ENCODE measurements at places on chromosomes 11 and 22.

GRCh38 chr22:37345863-37346504, 63.7 kb downstream of the CYTH4 start:
- DNase-seq, result no peak

GRCh38 chr11:36123336-36124101, 165.7 kb downstream of the COMMD9 start:
- DNase-seq, result peak; percentile 20

DNA sequence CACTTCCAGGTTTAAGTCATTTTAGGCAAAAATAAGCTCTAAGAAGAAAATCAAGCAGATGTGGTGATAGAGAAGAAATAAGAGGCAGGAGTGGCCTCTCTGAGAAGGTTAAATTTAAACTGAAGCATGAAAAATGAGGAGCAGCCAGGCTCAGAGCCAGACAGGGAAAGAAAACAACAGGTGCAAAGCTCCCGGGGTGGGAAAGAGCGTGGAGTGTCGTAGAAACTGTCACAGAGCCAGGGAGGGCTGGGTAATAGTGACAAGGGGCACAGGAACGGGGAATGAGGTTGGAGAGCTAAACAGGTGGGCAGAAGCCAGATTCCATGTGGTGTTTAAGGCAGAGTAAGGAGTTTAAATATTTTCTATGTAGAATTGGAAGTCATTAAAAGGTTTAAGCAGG, 132.1 kb upstream of the BLID start:
- no peak for DNase-seq

- DNase-seq, result peak; percentile 65
Observed at GRCh38 chr22:41799486-41800347, 762 bp upstream of the CCDC134 start.

DNA sequence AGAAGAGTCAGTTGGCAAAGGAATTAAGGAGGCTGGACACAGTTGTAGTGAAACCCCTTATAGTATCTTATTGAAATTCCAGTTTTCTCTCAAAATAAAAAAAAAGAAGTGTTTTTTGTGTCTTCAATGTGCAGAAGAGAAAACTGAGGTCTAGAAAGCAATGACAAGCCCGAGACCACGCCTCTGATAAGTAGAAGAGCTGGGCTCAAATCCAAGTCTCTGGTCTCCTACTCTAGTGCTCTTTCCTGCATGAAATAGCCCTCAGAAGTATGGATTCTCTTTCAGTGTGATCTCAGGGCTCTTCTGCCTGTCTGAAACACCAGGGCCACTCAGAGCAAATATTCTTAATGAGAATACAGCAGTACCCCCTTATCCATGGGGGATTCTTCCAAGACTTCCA, 200.9 kb downstream of the KIF18A start:
- DNase-seq, result no peak

- peak; percentile 85 for DNase-seq
Observed at GRCh38 chr11:75639762-75640181, 29.1 kb downstream of the MAP6 start.

DNA sequence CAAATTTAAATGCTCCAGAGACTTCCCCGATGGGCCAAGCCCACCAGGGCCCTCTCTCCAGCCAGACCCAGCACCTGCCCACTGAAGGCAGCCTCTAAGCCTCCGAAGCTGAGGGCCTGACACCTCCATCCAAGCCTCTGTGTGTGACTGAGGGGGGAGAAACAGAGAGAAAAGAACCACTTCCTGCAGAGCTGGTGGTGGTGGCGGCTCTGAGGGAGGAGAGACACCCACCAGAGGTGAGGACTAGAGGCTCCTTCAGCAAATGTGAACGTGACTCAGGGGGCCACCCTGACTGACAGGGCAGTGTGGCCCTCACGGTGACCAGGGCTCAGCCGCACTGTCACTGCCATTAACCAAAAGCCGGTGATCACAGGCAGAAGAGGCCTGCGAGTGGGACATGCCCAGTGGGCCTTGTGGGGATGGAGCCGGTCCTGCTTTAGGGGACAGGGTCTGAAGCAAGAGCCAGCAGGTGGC, 31.0 kb upstream of the CD5 start:
- no peak for DNase-seq
